Stimulated activated CD4-positive, alpha-beta T cell treated with anti-CD3 and anti-CD28 coated beads, Interleukin-15, amount 100 ng/mL, for 1 hour (primary cell): ENCODE measurements at places on chromosomes 1 and 21.

- no peak for DNase-seq
These were observed 177.3 kb upstream of the CAMK1G start for GRCh38 chr1:209406168-209406567.

DNA sequence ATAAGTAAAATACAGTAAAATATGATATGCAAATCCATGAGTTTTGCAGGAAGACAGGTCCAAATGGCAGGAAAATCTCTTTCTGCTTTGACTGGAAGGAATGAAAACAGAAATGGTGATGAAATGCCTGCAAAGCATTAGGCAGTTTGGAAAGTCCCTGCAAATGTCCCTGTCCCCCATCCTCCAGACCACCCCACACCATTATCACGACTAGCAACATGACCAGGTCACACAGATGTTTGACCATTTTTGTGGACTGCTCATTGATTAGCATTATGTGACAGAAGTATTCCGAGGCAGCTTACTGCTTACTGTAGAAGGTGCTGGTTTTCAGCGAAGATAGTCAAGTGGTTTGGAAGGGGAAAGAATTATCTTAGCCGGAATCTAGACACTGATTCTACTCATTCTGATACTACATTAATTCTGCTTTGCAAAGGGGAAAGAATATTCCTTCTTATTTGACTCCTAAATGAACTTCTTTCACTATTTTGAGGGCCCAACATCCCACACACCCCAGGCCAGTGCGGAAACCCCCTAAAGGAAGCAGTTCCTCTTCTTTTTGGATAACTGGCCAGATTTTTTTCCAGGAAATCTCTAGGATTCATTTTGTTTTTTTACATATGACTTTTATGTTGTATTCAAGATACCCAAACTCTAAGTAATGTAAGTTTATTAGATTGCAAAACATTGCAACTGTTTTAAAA, 9.5 kb upstream of the CR2 start:
- DNase-seq, result no peak

- no peak for DNase-seq
These were observed 147.4 kb upstream of the KRTAP19-8 start for GRCh38 chr21:31185663-31186062.

GRCh38 chr21:26715878-26716506, 129.2 kb downstream of the ADAMTS1 start:
- no peak for DNase-seq

DNA sequence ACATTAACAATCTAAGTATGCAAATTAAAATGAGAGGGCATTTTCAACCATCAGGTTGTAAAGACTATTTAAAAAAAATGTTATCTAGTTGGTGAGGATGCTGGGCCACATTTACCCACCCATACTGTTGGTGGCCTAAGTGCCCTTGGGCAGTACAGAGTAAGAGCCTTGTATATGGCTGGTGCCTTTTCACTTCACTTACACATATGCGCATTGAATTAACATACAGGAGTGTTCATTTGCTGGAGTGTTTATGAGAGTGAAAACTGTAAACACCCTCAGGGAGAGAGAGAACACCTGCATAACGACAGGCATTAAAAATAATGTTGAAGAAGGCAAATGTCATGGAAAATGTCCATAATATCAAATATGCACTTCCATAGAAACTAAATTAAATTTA, 427.1 kb downstream of the PCP4 start:
- DNase-seq, result no peak

DNA sequence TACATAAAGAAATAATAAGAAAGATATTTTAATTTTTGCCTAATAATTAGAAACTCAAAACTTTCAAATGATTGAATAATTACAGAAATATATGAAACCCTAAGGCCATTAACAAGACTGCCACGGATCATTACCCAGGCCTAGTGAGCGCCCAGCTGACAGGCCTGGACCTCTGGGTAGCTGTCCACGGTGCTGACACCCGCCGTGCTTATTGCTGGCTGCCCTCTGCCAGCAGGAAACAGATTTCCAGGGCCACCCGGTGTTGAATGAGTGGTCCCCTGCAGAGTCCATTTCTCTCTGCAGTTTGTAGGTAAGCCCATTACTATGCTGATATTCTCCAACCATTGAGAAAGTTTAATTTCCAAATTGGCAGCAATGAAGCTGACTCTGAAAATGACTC, 254.4 kb upstream of the GJB5 start:
- no peak for DNase-seq

DNA sequence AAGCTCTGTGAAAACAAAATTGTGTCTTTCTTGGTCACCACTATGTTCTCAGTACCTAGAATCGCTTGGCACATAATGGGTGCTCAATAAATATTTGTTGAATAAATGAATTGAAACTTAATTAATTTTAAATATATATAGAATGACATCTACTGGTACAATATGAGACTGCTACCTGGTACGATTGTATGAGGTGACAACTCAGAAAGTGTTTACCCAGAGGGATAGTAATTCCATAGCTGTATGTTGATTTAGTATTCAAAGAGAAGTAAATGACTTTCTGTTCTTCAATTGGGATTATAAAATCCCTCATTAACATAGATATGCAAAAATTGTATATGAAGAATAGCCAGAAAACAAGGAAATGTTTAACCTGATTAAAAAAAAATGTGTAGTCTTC, 128.7 kb downstream of the RPS6KC1 start:
- no peak for DNase-seq

- DNase-seq, result no peak
These were observed 110.2 kb upstream of the PLD5 start for GRCh38 chr1:242634732-242635131.

DNA sequence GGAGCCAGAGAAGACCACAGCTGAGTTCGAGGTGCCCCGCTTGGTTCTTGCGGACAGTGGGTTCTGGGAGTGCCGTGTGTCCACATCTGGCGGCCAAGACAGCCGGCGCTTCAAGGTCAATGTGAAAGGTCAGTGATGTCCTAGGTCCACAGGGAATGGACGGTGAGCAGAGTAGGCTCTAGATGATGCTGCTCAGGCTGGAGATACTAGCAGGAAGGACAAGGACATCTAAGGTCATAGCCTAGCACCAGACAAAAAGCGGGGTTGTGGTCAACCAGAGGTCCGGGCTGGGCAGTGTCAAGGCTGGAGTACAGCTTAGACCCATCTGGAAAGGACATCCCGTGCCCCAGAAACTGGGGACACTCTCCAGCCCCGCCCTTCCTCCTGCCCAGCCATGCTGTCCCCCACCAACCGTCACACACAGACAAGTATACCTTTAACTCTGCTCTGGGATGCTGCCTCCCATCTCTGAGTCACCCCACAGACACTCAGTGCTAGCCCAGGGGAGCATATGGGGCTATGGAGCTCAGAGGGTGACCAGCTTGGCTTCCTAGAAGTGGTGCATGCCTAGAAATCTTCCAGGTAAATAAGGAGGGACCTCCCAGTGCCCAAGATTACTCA, 8.7 kb downstream of the TIE1 start:
- no peak for DNase-seq

DNA sequence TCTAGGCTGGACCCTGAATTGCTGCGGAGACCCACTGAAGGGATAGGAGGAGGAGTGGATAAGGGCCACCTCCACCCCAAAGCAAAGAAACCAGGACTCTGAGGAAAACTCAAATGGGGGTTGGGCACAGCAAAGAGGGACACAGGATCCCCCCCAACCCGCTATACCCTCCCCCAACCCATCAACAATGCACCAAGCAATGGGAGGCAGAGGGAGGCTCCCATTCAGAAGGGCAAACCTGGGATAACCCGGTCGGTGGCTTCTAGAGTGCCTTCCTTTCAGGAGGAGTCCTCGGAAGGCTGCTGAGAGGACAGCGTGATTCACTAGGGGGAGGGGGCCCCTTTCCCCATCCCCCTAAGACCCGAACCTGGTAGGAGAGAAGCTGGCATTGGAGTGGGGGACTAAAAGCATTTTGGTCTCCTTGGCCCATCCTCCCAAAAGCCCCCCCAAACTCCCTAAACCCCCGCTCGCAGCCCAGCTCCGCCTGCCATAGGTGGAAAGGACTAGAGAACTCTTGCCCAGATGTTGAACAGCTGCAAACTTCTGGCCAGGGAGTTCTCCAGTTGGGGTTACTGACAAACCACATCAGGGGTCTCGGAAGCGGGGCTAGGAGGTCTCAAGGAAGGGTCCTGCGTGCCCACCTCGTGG, 1.3 kb downstream of the MEF2D start:
- DNase-seq, result no peak

- DNase-seq, result no peak
These were observed 145.6 kb upstream of the CHRM3 start for GRCh38 chr1:239240736-239241135.

DNA sequence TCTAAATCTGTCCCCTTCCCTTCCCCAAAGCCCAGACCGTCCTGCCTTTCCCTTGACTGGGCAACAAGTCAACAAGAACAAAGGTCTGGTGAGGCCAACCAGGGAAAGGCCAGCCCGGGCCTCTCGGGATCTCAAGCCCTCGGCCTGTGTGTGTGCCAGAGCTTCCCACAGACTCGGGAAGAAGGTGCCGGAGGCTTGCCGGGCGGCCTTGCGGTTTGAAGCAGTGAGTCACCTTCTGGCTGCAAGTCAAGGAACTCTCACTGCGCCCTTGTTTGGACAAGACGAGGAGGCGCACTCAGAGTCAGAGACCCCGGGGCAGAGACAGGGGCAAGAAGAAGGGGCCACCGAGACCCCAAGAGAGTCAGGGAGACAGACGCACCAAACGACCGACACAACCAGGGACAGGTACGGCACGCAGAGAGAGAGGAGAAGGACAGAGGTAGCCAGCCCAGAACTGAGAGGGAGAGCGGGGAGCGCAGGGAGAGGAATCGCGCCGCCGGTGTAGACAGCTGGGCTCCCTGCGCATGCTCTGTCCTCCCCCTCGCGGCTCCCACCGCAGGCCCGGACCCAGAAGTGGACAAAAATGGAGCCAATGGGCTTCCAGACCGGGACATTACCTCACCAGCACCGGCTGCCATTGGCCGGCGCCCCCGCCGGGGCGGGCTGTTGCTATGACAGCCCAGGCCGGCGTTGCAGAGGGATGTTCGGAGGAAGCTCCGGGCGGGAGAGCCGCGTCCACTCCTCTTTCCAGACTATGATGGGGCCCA, 66.6 kb upstream of the LAPTM5 start:
- DNase-seq, result peak; percentile 18

DNA sequence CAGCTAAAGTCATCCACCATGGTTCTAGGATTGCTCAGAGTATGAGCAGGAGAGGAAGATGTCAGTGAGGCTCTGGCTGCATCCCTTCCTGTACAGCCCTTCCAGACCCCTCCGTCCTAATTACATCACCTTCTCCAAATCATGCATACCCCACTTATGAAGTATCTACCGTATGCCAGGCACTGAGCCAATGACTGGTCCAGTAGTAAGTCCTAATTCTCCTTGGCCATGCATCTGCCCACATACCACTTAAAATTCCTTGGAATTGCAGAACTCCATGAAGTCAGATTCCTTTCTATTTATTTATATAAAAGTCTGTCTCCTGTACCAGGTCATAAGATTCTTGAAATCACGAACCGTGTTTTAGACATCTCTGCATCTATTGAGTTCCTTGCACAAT, 106.1 kb downstream of the SEC16B start:
- no peak for DNase-seq

DNA sequence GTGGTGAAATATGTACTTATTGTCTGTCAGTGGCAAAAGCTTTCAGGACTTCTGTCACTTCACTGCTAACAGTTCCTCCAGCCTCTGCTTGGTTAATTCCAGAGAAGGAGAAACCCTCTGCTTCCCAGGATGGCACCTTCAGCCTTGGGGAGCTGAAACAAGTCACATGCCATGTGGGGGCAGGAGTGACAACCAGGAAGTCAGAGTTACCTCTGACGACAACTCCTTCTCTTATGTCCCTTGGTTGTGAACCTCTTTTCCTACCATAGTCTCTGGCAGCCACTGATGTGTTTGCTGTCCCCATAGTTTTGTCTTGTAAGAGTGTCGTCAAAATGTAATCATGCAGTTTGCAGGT, 53.6 kb downstream of the FCRL5 start:
- DNase-seq, result no peak

- DNase-seq, result no peak
These were observed 45.4 kb upstream of the IGSF21 start for GRCh38 chr1:18062185-18062584.

DNA sequence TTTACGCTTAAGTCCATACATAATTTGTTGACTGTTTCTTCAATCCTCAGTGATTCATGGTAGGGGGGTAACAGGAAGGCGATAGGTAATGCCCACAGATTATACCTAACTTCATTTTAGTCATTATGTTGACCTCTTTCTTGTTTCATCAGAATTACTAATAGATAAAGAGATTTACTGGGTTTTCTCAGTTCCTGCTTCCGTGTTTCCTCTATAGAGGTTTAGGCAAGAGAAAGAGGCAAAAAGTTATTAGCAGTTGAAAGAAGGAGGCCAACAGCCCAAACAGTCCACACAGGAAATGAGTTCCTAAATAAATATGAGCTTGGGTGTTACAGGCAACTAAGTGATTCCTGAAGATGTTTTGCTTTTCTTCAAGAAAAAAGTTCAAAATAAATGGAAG, 17.9 kb upstream of the CLCA1 start:
- DNase-seq, result no peak

DNA sequence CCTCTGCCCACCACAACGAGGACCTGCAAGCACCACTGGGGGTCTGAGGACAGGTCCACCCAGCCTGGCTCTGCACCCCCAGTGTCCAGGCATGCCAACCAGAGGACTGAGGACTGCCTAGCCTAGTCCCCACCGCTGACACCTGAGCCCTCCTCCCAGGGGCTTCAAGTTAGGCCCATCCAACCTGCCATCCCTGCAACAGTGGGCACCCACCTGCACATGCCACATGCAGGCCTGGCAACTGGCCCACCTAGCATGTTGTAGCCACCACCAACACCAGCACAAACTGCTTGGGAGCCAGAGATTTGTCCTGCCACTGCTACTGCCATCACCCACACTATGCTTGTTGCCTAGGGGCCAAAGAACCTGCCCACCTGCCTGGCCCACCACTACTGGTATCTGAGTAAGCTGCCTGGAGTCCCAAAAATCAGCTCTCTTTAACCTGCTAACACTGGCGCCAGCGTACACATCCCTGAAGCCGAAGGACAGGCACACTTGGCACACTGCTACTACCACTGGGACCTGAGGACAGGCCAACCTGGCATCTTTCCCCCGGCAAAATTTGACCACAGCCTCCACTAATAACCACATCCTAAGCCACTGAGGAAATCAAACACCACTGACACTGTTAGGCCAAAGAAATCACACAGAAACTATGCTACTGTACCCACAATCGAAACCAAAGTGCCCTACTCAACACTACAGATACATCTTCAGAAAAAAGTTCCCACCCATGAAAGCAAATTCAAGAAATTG, 61.5 kb downstream of the PSMG1 start:
- DNase-seq, result no peak

- DNase-seq, result no peak
These were observed 69.2 kb downstream of the OLFML2B start for GRCh38 chr1:161954466-161954865.

DNA sequence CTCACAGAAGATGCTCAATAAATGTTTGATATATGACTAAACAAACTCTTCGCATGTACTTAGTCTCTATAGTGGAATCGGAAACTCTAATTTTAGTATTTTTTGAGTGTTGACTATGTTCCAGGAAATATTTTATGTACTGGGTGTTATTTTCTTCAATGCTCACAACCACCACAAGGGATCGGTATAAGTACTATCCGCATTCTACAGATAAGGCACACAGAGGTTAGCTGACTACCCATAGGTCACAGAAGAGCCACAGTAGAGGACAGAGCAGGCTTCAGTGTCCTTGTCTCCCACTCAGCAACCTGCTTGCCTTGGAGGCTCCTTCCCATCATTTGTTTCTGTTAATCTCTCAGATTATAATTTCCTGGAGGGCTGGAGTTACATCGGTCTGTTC, 451.3 kb downstream of the OMA1 start:
- no peak for DNase-seq
